ENCODE measurements at places on chromosomes 2 and 18. TPM values are rescaled to one million over a fixed set of nuclear protein-coding genes. Genes with fewer than 3 reads are reported as not detected.

DNA sequence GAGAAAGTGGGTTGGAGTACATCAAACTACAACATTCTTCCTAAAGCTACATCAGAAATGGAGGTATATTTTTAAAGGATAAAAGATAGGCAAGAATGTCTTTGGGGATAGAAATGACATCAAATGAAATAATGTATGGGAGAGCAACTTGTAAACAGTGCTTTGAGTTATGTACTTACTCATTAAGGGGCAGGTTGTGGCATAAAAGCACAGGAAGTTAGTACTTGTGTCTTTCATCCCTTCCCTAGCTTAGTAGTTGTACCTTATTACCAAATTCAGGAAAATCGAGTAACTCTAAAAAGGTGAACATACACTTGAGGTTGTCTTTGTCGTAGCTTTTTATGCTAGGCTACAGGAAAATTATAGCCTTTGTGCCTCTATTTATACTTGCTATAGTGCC lies 28.9 kb downstream of the PPP1CB start:
- no peaks in the 10 kb centered on the region for H3K27me3 ChIP-seq
- DNase-seq: no peak
- H3K4me1 ChIP-seq: no peaks in the 10 kb centered on the region
- H3K27ac ChIP-seq: no peak overlapping the region

GRCh38 chr2:30226144-30227032 lies 4.9 kb upstream of the LBH start:
- peak overlapping the region; percentile 56 for H3K27ac ChIP-seq
- H3K36me3 ChIP-seq: no peaks in the 10 kb centered on the region
- H3K4me3 ChIP-seq: no peak overlapping the region
- DNase-seq: no peak
- H3K27me3 ChIP-seq: no peaks in the 10 kb centered on the region

DNA sequence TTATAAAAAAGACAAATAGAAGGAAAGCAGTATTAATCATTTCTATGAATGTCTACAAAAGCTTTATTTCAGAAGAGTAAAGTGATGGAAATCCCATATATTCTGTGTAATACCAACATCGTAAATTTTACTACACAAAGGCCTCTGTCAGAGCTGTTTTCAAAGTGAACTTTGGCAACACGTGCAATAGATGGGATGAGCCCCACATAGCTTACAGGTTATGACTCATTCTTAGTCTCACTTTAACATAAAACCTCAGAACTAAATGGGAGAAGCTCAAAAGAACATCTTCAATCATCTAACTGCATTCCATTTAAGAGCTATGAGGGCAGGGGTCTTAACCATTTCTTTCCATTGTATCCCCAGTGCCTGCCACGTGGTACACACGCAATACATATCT lies 11.5 kb downstream of the VPS4B start:
- no peak for DNase-seq
- no peak overlapping the region for H3K27ac ChIP-seq
- H3K4me1 ChIP-seq: no peaks in the 10 kb centered on the region
- H3K27me3 ChIP-seq: no peaks in the 10 kb centered on the region
- H3K36me3 ChIP-seq: no peaks in the 10 kb centered on the region
- no peak overlapping the region for H3K4me3 ChIP-seq

- H3K36me3 ChIP-seq: no peaks in the 10 kb centered on the region
- DNase-seq: no peak
- no peak overlapping the region for H3K4me3 ChIP-seq
- no peaks in the 10 kb centered on the region for H3K27me3 ChIP-seq
- no peak overlapping the region for H3K27ac ChIP-seq
These were observed 193.4 kb downstream of the CCDC102B start for GRCh38 chr18:68991286-68991685.

DNA sequence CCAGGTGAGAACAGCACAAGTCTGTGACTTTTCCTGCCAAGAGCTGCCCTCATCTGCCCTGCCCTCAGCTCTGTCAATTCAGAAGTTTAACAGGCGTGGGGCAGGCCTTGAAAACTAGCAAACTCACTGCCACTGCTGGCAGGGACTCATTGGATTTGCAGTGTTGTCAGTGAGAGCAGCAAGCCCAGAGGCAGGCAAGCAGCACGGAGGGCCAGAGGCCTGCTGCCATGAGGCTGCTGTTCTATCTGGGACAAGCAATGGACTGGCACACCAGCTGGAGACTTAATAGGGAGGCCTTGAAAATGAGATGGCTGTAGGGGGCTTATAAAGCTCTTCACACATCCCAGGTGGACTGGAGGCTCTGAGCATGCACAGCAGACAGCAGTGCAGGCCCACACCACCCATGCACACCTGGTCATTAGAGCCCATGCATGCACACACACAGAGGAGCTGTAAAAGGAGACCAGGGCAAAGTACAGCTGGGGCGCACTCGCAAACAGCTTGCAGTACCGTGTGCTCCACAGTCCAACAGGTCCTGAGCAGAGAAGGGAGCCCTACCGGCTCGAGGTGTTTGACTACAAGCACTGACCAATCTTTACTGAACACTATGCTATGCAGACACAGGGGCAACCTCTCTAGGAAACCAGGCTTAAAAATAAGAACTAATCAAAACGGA lies 28.7 kb downstream of the MGAT4A start:
- H3K27ac ChIP-seq: no peak overlapping the region
- DNase-seq: no peak
- H3K36me3 ChIP-seq: no peaks in the 10 kb centered on the region
- no peaks in the 10 kb centered on the region for H3K27me3 ChIP-seq
- H3K4me3 ChIP-seq: no peak overlapping the region

GRCh38 chr2:234976479-234977227 lies 24.8 kb downstream of the SH3BP4 start:
- H3K27me3 ChIP-seq: no peaks in the 10 kb centered on the region
- no peak overlapping the region for H3K27ac ChIP-seq
- peaks cover 32% of the 10 kb centered on the region for H3K4me1 ChIP-seq
- H3K36me3 ChIP-seq: no peaks in the 10 kb centered on the region
- H3K4me3 ChIP-seq: no peak overlapping the region
- DNase-seq: no peak

GRCh38 chr18:55361492-55362250 lies 226.3 kb downstream of the TCF4 start:
- H3K4me3 ChIP-seq: no peak overlapping the region
- H3K36me3 ChIP-seq: no peaks in the 10 kb centered on the region
- H3K27me3 ChIP-seq: no peaks in the 10 kb centered on the region
- DNase-seq: no peak
- H3K4me1 ChIP-seq: no peaks in the 10 kb centered on the region
- H3K27ac ChIP-seq: no peak overlapping the region

GRCh38 chr2:150339951-150340350 lies 147.5 kb downstream of the RND3 start:
- no peak overlapping the region for H3K27ac ChIP-seq
- peak; percentile 15 for DNase-seq
- no peaks in the 10 kb centered on the region for H3K27me3 ChIP-seq

DNA sequence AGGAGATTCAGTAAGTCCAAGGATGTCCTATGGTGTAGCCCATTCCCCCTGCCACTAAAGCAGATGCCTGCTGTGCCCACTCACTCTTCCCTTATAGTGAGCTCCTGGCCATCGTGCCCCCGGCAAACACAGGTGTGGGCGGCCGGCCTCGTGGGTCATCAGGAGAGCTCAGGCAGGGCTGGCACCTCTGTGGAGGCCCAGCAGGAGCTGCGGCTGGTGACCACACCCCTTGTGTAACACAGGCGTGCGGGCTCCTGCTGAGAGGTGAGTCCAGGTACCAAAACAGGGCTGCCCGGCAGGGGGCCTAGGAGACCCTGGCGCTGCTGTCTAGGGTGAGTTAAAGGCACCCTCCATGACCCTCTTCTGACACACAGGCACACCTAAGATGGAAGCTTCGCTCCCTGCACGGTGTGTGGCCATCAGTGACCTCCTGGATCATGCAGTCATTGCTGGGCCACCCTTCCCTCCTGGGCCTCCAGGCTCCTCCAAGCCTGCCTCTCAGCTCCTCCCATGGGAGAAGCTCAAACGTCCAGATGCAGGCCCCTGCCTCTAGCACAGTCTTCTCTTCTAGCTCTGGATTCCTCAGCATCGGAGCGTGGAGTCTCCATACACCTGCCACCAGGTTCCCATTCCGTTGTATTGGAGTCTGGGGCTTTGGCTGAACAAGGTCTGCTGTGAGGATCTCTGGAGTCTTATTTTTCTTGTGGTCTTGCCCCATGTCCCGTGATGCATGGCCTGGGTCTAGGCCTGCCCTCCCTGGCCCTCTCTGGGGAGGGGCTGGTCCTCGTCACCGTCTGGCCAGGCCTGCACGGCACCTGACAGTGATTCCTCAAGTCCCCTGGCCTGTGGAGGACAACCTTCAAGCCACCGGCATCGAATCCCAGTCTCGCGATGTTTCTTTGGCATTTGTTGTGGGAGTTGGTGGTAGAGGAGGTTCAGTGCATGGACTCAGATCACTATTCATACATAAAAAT lies 246.9 kb downstream of the ACKR3 start:
- H3K4me3 ChIP-seq: no peak overlapping the region
- H3K4me1 ChIP-seq: no peaks in the 10 kb centered on the region
- H3K27ac ChIP-seq: no peak overlapping the region
- DNase-seq: no peak

- DNase-seq: peak; percentile 94
- H3K27me3 ChIP-seq: no peaks in the 10 kb centered on the region
- H3K4me3 ChIP-seq: peak within 1 kb of the TSS; percentile 85
- H3K36me3 ChIP-seq: peaks cover 36% of the 10 kb centered on the region
- H3K27ac ChIP-seq: peak within 1 kb of the TSS; percentile 86
These were observed at the start of gene ATP5MC3 for GRCh38 chr2:175181104-175181876. Gene ATP5MC3, minus strand, starts transcription at chr2:175181710. Its CDS starts 317 bp downstream, at chr2:175181393.

DNA sequence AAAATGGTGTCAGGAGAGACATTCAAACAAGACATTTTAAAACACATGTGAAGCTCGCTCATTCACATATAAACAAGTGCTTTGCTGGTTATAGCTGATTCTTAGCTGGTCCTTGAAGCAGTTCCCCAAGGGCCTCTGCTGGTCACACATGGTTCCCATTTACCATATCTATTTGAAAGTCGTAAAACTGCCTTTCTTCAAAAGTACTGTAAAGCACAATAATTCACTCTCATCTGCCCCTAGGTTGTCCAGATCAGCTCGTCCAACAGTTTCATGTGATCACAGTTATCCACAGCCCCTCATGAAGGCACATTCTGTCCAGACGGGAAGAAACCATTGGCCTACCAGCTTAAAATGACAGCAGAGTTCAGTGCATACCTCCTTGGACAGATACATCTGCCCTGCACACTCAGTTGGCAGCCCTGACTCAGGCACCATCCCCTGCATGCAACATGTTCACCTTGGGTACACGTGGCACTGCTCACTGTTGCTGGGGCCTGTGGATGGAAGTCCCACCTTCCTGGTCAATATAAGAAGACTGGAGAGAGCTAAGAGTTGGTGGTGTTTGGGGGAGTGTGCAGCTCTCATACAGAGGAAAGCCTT lies 108.0 kb upstream of the HAAO start:
- H3K36me3 ChIP-seq: no peaks in the 10 kb centered on the region
- no peak overlapping the region for H3K4me3 ChIP-seq
- no peak overlapping the region for H3K27ac ChIP-seq
- H3K27me3 ChIP-seq: peaks cover 21% of the 10 kb centered on the region
- DNase-seq: no peak
- H3K4me1 ChIP-seq: peaks cover 3% of the 10 kb centered on the region

RGPD8 gene
- 15.1 TPM for total RNA-seq

L3MBTL4 gene
- 10.1 TPM for total RNA-seq
